Activated CD8-positive, alpha-beta memory T cell treated with anti-CD3 and anti-CD28 coated beads, Interleukin-2, amount 10 ng/mL, durations not matched to agents 7 days and 5 days (primary cell): ENCODE measurements at places on chromosomes 13 and 19. TPM values are rescaled to one million over a fixed set of nuclear protein-coding genes. Genes with fewer than 3 reads are reported as not detected.
A peak's percentile ranks its signal among the peaks of the same experiment; 100 is the strongest.

The RAB3A gene
- 3.7 TPM for total RNA-seq

The SUPT5H gene
- total RNA-seq = 144 TPM

The IRGC gene
- not detected for total RNA-seq

GRCh38 chr19:17866964-17867486, 4.7 kb upstream of the SLC5A5 start:
- no peak overlapping the region for H3K4me3 ChIP-seq
- peaks cover 12% of the 10 kb centered on the region for H3K4me1 ChIP-seq
- peaks cover 16% of the 10 kb centered on the region for H3K36me3 ChIP-seq

DNA sequence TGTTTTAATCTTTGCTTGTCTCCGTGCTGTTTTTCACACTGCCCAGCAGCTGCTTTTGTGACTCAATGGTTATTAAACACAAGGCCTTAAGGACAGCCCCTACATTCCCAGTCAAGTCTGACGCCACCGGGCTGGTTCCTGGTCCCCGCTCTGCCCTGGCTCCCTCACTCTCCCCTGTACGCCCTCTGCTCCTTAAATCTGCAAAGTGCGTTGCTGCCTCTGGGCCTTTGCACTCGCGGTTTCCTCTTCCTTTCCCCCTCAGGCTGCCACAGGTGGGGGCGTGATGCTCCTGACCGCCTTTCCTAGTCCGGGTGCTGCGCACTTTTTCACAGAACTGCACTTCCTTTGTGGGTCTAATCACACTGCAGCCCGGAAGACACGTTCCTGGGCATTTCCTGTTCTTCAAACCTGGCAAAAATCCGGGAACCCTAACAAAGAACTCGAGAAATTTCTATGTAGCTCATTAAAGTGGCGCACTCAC, 25.6 kb downstream of the NOSIP start:
- DNase-seq = peak; percentile 81
- H3K27ac ChIP-seq = peak overlapping the region; percentile 93
